GM13977 (cell line): ENCODE measurements at places on chromosomes 3 and 15.

DNA sequence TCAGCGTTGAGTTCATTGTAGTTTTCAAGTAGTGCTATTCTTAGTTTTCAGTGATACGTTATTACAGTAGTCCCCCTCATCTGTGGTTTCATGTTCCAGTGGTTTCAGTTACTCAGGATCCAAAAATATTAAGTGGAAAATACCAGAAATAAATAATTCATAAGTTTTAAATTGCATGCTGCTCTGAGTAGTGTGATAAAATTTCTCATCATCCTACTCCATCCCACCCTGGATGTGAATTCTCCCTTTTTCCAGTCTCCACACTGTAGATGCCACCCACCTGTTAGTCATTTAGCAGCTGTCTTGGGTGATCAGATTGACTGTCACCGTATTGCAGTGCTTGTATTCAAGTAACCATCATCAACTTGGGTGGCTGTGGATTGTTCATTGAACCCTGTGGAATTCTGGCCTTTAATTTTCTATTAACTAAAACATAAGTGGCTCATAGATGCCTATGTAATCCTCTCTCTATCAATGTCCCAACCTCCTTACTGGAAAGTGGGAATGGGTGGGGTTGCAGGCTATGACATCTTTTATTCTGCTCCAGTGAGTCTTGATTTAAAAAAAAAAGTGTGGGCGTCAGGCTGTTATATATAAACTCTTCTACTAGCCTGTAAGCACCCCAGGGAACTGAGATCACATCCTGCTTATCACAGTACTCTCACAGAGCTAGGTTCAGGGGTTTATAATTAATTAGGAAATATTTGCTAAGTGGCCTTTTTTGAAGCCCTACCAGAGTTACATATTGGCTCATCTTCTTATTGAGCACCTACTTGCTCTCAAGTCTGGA lies 97.5 kb downstream of the CFAP20DC start:
- DNase-seq: peak; percentile 29

DNA sequence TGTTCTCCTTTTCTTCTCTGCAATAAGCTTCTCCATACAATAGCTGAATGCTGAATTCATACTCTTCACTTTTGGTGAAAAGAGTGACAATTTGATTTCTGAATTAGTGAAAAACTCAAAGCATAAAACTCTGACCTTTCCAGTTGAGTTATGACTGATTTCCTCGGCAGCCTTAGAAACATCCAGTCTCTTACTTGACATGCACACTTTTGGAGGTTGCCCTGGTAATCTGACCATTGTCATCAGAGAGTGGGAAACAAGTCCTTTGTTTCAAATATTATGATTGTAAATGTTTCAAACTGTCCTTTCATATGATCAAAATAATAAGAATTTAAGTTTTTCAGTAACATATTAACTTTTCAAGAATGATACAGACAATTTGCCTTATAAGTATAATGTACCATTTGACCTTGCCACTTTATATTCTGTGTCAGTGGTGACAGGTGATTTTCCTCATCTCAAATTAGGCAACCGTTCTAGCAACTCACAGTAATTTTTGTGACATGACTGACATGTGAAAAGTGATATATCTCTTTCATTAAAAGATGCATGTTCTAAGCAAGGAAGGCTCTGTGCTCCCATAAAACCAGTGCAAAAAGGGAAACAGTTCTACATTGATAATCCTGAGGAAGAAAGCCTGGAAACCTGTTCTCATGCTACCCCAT lies 507.6 kb upstream of the ROBO2 start:
- no peak for DNase-seq

DNA sequence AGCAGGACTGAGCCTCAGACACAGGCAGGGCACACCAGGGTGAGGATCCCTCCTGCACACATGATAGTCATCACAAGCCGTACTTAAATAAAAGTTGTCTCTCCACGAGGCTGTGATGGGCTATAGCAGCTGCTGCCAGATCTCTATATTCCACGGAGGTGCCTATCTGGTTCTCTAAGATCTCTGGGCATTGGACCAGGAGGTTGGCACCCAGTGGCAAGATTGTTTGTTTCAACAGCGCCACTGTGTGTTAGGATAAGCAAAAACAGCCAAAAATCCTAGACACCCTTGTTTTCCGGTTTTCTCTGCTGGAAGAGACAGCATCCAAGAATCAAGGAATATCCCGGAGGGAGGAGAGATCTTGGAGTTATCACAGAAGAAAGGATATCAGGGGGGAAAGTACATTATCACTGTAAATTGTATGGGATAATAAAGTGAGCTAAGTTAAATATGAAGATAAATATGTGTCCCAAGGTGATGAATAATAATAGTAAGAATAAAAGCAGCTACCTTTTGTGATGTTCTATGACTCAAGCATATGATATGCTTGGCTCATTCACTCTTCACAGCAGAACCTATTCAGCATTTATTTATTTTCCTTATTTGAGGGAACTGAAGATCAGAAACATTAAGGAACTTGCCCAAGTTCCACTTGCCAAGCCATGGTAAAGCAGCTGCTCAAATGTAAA lies 90.6 kb upstream of the AKAP13 start:
- peak; percentile 52 for DNase-seq

- no peak for DNase-seq
Observed at GRCh38 chr3:98553753-98554152, 22.0 kb downstream of the GPR15 start.

DNA sequence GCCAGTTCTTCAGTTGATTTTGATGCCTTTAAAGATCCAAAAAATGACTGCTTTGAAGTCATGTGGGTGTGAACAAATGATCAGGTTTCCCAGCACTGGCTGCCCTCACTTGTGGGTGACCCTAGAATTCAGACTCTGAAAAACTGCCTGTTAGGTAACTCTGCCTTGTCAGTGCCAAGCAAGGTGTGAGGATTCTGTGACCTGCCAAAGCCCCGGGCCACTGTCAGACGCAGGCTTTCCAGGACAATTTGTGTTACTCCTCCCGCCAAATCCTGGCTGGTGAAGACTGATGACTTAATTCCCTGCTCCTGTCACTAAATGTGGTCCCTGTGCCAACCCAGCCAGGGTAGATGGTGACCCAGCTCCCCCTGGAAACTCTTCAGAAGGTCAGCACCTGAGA lies 99.2 kb upstream of the PSMD6 start:
- DNase-seq: no peak

GRCh38 chr15:89329329-89330084 lies 5.1 kb downstream of the POLG start:
- no peak for DNase-seq
